ENCODE measurements at places on chromosomes 4 and X. TPM values are rescaled to one million over a fixed set of nuclear protein-coding genes. Genes with fewer than 3 reads are reported as not detected.

GRCh38 chr4:176592976-176593670 lies 199.6 kb downstream of the VEGFC start:
- no peak for DNase-seq

DNA sequence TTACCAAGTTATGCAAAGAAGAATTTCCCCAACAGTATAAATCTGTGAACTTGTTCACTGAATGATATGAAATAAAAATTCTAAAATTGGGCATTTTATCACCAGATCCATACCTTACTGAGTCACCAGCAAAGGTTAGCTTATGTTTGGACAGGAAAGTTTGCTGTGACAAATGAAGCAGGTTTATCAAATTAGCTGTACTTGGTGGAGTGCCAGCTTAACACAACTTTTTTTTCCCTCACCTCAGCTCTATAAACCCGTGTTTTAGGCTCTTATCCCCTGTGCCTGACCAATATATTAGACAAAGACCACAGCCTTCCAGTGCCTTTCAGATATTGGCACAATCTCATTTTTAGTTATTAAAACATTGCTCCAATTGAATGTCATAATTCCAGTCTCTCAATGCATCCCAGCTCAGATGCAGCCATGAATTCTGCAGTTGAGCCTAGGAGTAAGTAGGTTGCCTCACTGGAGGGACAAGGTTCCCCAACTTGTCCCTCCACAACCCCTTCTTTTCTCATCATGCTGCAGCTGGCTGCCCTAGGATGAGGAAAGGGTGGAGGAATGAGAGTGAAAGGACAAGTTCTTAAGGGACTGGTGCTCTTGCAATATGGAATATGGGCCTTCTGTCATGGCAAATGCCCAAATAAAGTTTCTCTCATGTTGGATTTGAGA lies 27.0 kb upstream of the PDGFC start:
- DNase-seq: no peak

GRCh38 chr4:33746979-33747378 lies 2497.3 kb downstream of the ARAP2 start:
- no peak for DNase-seq

- DNase-seq: no peak
Observed at GRCh38 chrX:104084063-104084462, 8.0 kb upstream of the TMSB15C start.

DNA sequence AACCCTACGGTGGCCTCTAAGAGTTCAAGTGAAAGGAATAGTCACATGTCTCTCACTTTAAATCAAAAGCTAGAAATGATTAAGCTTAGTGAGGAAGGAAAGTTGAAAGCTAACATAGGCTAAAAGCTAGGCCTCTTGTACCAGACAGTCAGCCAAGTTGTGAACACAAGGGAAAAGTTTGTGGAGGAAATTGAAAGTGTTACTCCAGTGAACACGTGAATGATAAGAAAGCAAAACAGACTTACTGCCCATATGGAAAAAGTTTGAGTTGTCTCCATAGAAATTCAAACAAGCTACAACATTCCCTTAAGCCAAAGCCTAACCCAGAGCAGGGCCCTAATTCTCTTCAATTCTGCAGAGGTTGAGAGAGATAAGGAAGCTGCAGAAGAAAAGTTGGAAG lies 51.5 kb upstream of the RAB9B start:
- no peak for DNase-seq

DNA sequence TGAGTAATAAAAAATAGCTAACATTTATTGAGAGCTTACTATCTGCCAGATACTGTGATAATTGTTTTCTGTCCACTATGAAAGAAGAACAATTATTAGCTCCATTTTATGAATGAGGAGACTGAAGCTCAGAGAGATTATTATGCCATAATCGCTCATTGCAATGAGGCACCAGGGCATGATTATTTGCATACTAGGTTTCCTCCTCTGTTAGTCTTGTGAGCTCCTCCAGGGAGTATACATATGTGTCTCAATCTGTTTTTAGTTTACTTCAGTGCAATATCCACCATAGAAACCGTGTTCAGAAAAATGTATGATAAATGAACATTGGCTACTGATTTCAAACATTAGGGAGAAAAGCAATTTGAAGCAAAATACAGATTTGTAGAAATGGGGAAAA lies 139.4 kb upstream of the OTUD4 start:
- DNase-seq: no peak

GRCh38 chr4:120432301-120432860 lies 365.7 kb upstream of the MAD2L1 start:
- DNase-seq: no peak

- DNase-seq: no peak
Observed at GRCh38 chr4:20617678-20618396, 82.4 kb upstream of the PACRGL start.

DNA sequence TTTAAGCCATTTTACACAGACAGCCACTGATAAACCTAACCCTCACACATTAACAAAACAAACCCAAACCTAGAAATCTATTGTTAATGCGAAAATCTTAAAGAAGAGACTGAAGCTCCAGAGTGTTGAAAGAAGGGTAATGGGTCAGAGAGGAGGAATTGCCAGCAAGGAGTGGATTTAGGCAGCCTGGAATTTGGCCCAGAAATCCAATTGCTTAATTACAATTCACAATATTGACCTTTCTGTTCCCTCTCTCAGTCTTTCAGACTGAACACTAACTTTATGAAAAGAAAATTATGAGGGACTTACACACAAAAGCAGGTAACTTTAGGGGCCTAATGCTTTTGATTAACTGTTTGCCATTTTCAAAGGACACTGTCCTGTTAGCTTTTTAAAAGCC lies 185.2 kb upstream of the GPC4 start:
- DNase-seq: no peak

GRCh38 chrX:70289168-70289792 lies 447 bp downstream of the PDZD11 start:
- DNase-seq: no peak

GRCh38 chrX:148609515-148610327 lies 109.3 kb downstream of the AFF2 start:
- no peak for DNase-seq

- peak; percentile 77 for DNase-seq
Observed at GRCh38 chr4:37648084-37648817, 37.9 kb downstream of the RELL1 start.

- no peak for DNase-seq
Observed at GRCh38 chr4:8110071-8110986, 48.3 kb downstream of the ABLIM2 start.

DNA sequence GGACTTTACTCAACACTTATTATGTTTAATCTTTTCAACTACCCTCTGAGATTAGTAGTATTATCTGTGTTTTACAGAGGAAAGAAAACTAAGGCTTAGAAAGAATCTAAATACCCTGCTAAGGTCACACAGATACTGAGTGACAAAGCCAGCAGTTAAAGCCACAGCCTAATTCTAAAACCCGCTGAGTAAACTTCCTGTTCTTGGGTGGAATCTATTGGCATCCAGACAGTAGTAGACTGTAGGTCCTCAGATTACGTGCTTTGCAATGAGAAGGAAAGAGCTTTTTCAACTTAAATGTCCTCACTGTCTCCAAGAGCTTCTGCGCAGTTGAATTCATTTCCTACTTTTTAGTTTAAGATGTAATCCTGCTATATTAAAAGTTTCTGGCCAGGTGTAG lies 126.0 kb downstream of the TENM3 start:
- DNase-seq: no peak

GRCh38 chr4:130028552-130028951 lies 932.6 kb downstream of the C4orf33 start:
- no peak for DNase-seq

DNA sequence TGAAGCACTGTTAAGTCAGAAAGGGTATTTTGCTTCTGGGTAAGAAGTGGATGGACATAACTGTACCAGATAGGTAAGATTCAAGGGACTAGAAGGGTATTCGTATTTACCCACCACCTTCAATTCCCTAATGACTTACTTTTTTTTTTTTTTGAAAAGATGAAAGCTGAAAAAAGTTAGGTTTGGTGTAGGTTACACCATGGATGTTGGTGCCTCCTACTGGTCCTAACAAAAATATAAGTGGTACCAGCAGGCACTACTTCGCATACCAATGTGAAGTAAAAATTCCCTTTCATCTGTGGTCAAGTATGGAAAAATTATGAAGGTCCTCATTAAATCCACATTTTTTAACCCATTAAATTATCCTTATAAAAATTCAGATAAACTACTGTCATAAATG lies 7.2 kb downstream of the ANKRD17 start:
- DNase-seq: no peak

- DNase-seq: peak; percentile 19
Observed at GRCh38 chr4:109410776-109411175, 22.8 kb upstream of the SEC24B start.

DNA sequence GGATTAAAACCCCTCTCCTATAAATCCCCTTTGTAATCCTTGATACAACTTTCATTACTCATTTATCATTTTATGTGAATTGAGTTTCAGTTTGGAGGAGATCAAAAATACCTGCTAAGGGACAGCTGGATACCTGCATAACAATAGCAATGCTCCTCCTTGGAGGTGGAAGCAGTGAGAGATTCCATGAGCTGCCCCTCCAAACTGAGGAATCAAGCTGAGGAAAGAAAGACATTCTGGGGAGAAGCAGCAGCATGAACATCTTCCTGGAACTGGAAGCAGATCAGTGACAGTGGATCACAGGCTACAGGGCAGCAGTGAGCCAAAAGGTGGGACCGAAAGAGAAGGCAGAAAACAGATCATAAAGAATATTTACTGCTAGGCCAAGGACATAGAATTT lies 199.8 kb upstream of the CNKSR2 start:
- no peak for DNase-seq

DNA sequence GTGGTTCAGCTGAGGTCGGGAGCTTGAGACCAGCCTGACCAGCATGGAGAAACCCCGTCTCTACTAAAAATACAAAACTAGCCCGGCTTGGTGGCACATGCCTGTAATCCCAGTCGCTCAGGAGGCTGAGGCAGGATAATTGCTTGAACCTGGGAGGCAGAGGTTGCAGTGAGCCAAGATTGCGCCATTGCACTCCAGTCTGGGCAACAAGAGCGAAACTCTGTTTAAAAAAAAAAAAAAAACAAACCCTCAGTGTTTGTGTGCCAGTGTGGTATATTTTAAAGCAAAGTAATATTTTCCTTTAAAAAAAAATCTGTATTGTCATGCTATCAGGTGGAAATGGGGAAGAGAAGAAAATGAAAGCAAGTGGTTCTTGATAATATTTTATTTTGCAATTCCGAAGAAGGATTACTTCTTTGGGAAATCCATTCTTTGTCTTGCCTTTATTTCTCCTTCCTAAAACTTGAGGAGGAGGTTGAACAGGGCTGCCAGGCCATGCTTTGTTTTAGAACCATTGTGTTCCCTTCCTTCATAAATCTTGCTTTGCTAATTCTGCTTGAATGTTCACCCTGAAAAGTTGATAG lies 14.4 kb downstream of the ALG13 start:
- DNase-seq: no peak

TMEM192 gene
- total RNA-seq: 13.1 TPM

MAGEC2 gene
- total RNA-seq: not detected

C4orf50 gene
- total RNA-seq: not detected

TMSB15A gene
- 17.0 TPM for total RNA-seq

CD99L2 gene
- total RNA-seq: 6.2 TPM

MGAT4D gene
- not detected for total RNA-seq

Measured in HCT116 (cell line).